ENCODE measurements at places on chromosomes 7 and 10. TPM values are rescaled to one million over a fixed set of nuclear protein-coding genes. Genes with fewer than 3 reads are reported as not detected.

The H2BK1 gene
- total RNA-seq = 0.83 TPM

The ANXA8L1 gene
- not detected for total RNA-seq

The CUZD1 gene
- 3.1 TPM for total RNA-seq

GRCh38 chr7:152521420-152522337 is 85.9 kb upstream of the KMT2C start:
- no peak for DNase-seq

DNA sequence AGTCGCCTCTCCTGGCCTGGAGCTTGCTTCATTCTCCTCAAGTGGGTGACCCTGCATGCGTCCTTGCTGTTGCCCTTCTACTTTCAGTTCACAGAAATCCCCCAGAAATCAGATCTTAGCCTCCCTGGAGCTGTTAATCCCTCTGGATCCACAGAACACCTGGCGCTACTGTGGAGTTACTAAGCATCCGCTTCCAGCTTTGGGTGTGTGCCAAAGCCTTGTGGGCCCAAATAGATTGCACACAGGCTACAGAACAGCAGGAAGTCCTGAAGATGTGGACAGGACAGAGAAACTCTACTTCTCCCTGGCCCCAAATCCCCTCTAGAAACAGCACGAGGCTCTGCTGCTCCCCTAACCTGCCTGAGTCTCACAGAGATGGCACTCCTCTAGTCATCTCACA is 36.6 kb upstream of the PDLIM1 start:
- no peak for DNase-seq

DNA sequence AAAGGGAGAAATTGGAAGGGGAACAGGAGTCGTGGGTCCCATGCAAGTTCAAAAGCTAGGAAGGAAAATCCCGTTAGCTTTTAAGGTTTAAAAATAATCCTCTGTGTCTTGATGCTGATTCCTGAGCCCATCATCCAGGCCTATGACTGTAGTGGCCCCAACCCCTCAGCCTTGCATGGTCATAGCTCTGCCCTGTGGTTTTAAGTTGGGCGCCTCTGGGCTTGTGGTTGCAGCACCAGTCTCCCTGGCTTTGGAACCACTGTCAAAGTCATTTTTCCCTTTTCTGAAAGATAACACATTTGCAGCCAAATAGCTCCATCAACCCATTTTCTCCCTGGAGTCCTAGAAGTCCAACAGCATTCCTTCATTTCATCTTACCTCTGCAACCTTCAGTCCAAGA is 13.6 kb downstream of the TMEM236 start:
- no peak for DNase-seq

- DNase-seq = no peak
Measured at GRCh38 chr7:156145184-156145583, 332.9 kb upstream of the SHH start.

DNA sequence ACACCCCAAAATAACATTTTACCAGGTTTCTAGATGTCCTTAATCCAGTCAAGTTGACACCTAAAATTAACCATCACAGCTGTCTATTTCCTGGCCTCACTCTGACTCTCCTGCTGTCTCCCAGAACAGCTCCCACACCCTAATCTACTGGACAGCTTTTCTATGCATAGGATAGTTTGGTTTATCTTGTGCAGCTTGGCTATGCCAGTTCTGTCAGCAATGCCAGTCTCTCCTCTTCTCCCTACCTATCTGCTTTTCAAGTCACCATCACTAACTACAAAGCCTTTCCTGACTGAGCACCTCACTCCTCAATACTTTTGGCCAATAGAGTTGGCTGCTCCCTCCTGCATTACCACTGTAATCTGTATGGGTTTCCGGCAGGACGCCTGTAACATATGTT is 5.0 kb downstream of the NCOA4 start:
- DNase-seq = no peak

DNA sequence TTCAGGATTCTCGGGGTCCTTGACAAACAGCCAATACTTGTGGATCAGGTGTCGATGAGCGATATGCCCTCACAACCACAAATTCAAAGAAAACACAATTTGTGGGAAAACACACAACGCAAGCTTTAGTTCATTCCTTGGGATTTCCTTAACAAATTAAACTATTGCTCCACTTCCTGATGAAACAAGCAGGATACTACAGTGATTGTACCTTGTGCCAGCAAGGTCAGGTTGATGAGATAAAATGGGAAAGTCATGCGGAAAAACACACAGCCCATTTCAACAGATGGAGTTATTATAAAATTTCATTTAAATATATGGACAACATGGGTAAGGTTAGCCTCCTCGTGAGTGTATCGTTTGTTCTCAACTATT is 8.8 kb upstream of the RHOBTB1 start:
- DNase-seq = no peak

All from activated CD4-positive, alpha-beta T cell treated with anti-CD3 and anti-CD28 coated beads, Interleukin-2, amount 10 ng/mL, durations not matched to agents 24 days and 14 days (primary cell).